Fibroblast of skin of left quadriceps (primary cell): ENCODE measurements at places on chromosomes 12 and 14.

- DNase-seq = no peak
Observed at GRCh38 chr14:52619687-52620086, 67.1 kb downstream of the GPR137C start.

DNA sequence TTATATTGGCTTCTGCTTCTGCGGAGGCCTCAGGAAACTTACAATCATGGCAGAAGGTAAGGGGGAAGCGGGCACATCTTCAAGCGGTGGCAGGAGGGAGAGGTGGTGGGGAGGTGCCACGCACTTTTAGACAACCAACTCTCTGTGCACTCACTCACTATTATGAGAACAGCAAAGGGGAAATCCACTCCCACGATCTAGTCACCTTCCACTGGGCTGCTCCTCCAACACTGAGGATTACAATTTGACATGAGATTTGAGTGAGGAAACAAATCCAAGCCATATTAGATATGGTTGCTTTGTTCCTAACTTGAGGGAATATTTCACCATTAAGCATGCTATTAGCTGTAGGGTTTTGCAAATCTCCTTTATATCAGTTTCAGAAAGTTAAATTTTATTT lies 80.3 kb downstream of the UNC79 start:
- no peak for DNase-seq

GRCh38 chr12:693934-694533 lies 30.8 kb upstream of the NINJ2 start:
- no peak for DNase-seq

GRCh38 chr12:102234599-102234998 lies 37.0 kb upstream of the PMCH start:
- no peak for DNase-seq

- DNase-seq = no peak
Observed at GRCh38 chr12:123445388-123446332, 9.2 kb upstream of the RILPL2 start.

- no peak for DNase-seq
Observed at GRCh38 chr14:32044454-32044853, 32.6 kb upstream of the ARHGAP5 start.

GRCh38 chr12:126396536-126396935 lies 1331.3 kb downstream of the AACS start:
- DNase-seq = no peak

GRCh38 chr12:107167756-107168155 lies 74.4 kb upstream of the CRY1 start:
- DNase-seq = no peak

- peak; percentile 3 for DNase-seq
Observed at GRCh38 chr12:40054555-40055227, 51.2 kb downstream of the SLC2A13 start.

- no peak for DNase-seq
Observed at GRCh38 chr12:22283508-22283907, 51.0 kb downstream of the ST8SIA1 start.

DNA sequence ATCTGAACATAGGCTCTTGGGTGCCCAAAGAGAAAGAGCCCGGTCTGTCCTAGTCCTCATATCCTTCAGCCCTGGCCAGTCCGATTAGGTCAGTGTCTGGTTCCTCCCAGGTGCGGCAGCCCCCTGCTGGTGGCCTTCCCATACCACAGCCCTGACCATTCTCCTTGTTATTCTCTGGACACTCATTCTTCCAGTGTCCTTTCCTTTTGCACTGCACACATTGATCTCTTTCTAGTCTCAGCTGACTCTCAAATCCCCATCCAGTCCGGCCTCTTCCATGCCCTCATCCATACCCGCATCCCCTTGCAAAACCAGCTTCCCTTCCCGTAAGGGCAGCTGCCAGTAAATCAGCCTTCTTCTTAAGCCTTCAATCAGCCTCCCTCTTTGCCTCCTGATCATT lies 1316.3 kb downstream of the TMEM121 start:
- no peak for DNase-seq

DNA sequence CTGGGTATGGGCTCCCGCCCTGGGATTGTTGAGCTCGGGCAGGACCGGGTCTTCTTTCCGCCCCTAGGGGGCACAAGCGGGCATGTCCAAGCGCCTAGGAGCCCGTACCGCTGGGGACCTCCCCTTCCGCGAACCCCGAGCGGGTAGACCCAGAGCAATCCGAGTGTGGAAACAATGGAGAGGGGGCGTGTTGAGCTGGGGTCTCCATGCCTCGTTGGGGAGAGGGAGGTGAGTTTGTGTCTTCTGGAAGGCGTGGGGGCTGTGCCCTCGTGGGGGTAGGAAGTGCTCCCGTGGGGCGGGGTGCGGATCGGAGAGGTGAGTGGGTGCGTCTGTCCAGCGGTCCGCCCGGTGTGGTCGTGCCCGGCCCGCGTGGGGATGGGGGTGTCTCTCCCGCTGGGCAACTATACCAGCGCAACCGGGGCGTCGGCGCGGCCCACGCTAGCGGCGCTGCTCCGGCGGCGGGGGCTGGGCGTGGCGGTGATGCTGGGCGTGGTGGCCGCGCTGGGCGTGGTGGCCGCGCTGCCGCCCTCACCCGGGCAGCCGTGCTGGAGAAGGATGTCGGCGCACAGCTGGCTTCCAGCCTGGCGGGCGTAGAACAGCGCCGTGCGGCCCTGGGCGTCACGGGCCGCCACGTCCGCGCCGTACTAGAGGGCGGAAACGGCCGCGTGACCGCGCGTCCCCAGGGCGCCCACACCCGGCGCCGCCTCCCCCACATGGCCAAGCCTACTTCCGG lies 12.2 kb downstream of the AGAP2 start:
- peak; percentile 67 for DNase-seq
